Right atrium auricular region (tissue), 2 donors: ENCODE measurements at places on chromosomes 7 and 10. TPM values are rescaled to one million over a fixed set of nuclear protein-coding genes. Genes with fewer than 3 reads are reported as not detected.

C10orf71 gene
- 34.9 TPM for total RNA-seq

TNS3 gene
- total RNA-seq = 44.4 TPM

RADIL gene
- 7.7 TPM for total RNA-seq

- H3K36me3 ChIP-seq = no peaks in the 10 kb centered on the region
- no peak for DNase-seq
- no peak overlapping the region for H3K27ac ChIP-seq
- no peaks in the 10 kb centered on the region for H3K4me1 ChIP-seq
- H3K27me3 ChIP-seq = no peaks in the 10 kb centered on the region
- no peak overlapping the region for H3K4me3 ChIP-seq
Observed at GRCh38 chr10:27391325-27391724, 112.8 kb upstream of the RAB18 start.

DNA sequence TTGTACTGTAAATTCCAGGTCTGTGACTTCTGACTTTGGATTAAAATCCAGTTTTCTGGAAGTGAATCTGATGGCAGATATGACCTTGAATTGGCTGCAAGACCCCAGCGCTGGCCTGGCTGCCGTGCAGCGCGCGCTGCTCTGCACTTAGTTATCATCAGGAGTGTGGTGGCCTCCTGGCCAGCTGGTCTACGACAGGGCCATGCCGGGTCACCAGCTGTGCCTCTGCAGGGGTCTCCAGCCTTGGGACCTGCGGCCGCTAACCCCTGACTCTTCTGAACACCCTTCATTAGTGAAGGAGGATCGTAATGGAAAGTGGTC is 190.7 kb upstream of the SH2B2 start:
- no peaks in the 10 kb centered on the region for H3K27me3 ChIP-seq
- no peak overlapping the region for H3K4me3 ChIP-seq
- DNase-seq = peak; percentile 53
- H3K4me1 ChIP-seq = peaks cover 5% of the 10 kb centered on the region
- H3K36me3 ChIP-seq = peaks cover 17% of the 10 kb centered on the region

DNA sequence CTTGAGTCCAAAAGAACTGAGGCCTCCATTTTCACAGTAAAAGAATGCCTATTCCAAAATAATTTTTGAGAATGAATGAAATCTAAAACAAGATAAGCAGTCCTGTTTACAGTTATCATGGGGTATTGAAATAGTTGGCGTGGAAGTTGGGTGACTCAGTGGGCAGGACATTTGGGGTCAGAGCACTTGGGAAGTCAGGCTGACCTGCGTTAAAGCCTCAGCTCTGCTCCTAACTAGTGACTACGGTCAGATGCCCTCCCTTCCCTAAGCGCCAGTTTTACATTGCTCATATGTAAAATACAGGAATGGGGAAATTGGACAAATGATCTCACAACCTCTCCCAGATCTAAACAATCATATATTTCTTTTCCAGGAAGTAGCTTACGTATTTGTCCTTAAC is 2.3 kb upstream of the PAPSS2 start:
- DNase-seq = peak; percentile 83
- no peak overlapping the region for H3K4me3 ChIP-seq
- H3K27me3 ChIP-seq = no peaks in the 10 kb centered on the region

AASS gene
- 27.4 TPM for total RNA-seq

GRCh38 chr7:155062411-155062810 is 7.7 kb upstream of the HTR5A start:
- H3K27me3 ChIP-seq = no peaks in the 10 kb centered on the region
- no peak for DNase-seq
- no peaks in the 10 kb centered on the region for H3K4me1 ChIP-seq

RBP4 gene
- 48.2 TPM for total RNA-seq

GRCh38 chr10:128028508-128029289 is 97.5 kb downstream of the MKI67 start:
- H3K4me1 ChIP-seq = no peaks in the 10 kb centered on the region
- H3K27ac ChIP-seq = no peak overlapping the region
- DNase-seq = no peak
- no peak overlapping the region for H3K4me3 ChIP-seq
- no peaks in the 10 kb centered on the region for H3K36me3 ChIP-seq

GRM3 gene
- not detected for total RNA-seq

- no peaks in the 10 kb centered on the region for H3K4me1 ChIP-seq
- H3K27ac ChIP-seq = peak overlapping the region; percentile 12
- no peaks in the 10 kb centered on the region for H3K36me3 ChIP-seq
- H3K27me3 ChIP-seq = no peaks in the 10 kb centered on the region
Observed at GRCh38 chr10:69457771-69458237, 6.5 kb downstream of the TSPAN15 start.

DNA sequence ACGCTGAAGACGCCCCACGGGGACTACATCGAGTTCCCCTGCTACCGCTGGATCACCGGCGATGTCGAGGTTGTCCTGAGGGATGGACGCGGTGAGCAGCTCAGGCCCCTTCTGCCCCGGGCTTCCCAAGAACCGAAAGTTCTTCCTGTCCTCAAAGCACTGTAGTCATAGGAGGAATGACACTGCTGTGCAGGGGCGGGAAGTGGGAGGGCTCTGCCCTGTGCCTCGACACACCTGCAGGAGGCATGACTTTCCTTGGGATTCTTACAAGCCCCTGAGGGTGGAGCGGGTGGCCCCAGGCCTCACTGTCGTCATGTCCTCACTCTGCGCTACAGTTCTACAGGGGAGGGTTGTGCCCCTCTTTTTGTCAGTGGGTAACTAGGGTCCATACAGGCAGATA is 8.6 kb downstream of the ALOX5 start:
- H3K36me3 ChIP-seq = no peaks in the 10 kb centered on the region
- DNase-seq = no peak
- no peak overlapping the region for H3K4me3 ChIP-seq
- H3K27ac ChIP-seq = no peak overlapping the region
- no peaks in the 10 kb centered on the region for H3K27me3 ChIP-seq

CHRM2 gene
- 55.3 TPM for total RNA-seq

DNA sequence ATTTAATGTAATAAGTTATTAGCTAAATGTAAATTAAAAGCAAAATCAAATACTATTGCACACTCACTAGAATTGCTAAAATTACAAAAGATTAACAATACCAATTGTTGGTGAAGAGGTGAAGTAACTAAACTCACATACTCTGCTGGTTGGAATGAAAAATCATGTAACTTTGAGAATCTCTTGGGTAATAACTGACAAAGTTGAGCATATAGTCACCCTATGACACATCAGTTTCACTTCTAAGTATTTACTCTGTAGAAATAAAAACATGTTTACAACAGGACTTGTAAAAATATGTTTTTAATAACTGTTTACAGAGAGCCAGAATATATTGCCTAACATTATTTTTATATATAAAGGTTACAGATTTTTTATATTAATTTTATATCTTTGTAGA is 33.6 kb downstream of the CNTNAP2 start:
- no peak overlapping the region for H3K27ac ChIP-seq
- no peaks in the 10 kb centered on the region for H3K4me1 ChIP-seq
- H3K27me3 ChIP-seq = no peaks in the 10 kb centered on the region
- DNase-seq = no peak
- no peaks in the 10 kb centered on the region for H3K36me3 ChIP-seq
- H3K4me3 ChIP-seq = no peak overlapping the region

- H3K27me3 ChIP-seq = no peaks in the 10 kb centered on the region
- H3K36me3 ChIP-seq = no peaks in the 10 kb centered on the region
- no peaks in the 10 kb centered on the region for H3K4me1 ChIP-seq
Observed at GRCh38 chr7:49396229-49396628, 377.2 kb upstream of the VWC2 start.

- H3K36me3 ChIP-seq = no peaks in the 10 kb centered on the region
- H3K27ac ChIP-seq = peak overlapping the region; percentile 82
Observed at GRCh38 chr7:151662251-151662826, 142.6 kb upstream of the RHEB start.

DNA sequence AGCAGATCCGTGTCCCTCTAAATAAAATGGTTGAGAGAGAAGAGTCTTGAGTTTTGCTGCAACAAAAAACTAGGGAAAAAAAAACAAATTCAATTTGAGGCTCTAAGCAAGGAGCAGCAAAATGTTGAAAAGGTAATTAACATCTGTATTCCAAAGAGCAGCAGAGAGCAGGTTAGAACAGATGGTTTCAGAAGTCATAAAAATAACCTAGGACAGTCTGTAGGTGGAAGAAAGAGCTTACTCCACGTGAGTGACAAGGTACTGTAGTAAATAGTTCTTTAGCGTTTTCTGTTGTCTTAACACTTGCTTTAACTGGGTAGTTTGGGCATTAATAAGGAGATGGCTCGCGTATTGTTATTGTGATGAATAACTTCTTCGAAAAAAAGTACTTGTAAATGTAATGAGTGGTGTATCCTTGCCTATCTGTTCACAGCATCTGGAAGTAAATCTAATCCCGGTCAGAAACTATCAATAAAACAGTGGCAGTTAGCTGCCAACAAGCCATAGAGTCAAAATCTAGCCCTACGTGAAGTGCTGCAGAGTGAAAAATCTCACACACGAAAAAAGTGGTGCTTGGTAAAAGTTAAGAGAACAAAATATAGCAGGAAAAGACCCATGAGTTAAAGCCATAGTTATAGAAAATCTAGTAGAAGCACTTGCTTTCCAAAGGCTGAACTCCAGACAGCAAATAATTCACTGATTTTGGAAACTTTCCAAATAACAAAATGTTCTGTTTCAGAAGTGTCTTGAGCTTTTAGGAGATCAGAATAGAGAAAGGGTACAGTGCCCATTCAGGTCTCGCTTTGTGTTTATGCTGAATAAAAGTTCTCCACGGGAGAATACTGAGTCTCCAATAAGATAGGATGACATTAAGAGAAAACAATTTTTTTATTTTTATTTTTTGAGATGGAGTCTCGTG is 49.3 kb upstream of the PARD3 start:
- no peak overlapping the region for H3K27ac ChIP-seq
- H3K27me3 ChIP-seq = no peaks in the 10 kb centered on the region
- no peaks in the 10 kb centered on the region for H3K4me1 ChIP-seq
- no peak overlapping the region for H3K4me3 ChIP-seq
- no peaks in the 10 kb centered on the region for H3K36me3 ChIP-seq
- no peak for DNase-seq

- H3K27me3 ChIP-seq = no peaks in the 10 kb centered on the region
- H3K36me3 ChIP-seq = no peaks in the 10 kb centered on the region
- H3K4me1 ChIP-seq = peaks cover 4% of the 10 kb centered on the region
- no peak for DNase-seq
- no peak overlapping the region for H3K27ac ChIP-seq
- no peak overlapping the region for H3K4me3 ChIP-seq
Observed at GRCh38 chr10:80700760-80701444, 163.2 kb downstream of the SH2D4B start.

- DNase-seq = no peak
- no peaks in the 10 kb centered on the region for H3K4me1 ChIP-seq
- no peak overlapping the region for H3K4me3 ChIP-seq
- H3K36me3 ChIP-seq = no peaks in the 10 kb centered on the region
Observed at GRCh38 chr10:119101366-119102098, 2.4 kb upstream of the DENND10 start.

CTAGE4 gene
- 0.90 TPM for total RNA-seq

GRCh38 chr10:23974746-23975272 is 234.1 kb upstream of the KIAA1217 start:
- H3K36me3 ChIP-seq = no peaks in the 10 kb centered on the region
- H3K4me1 ChIP-seq = no peaks in the 10 kb centered on the region
- DNase-seq = no peak
- H3K27ac ChIP-seq = no peak overlapping the region
- H3K4me3 ChIP-seq = no peak overlapping the region
